CD4-positive, alpha-beta T cell (primary cell): ENCODE measurements at places on chromosomes 2 and 18. TPM values are rescaled to one million over a fixed set of nuclear protein-coding genes. Genes with fewer than 3 reads are reported as not detected.
A peak's percentile ranks its signal among the peaks of the same experiment; 100 is the strongest.

GRCh38 chr18:28411806-28412205 lies 234.9 kb upstream of the CDH2 start:
- DNase-seq = no peak

DNA sequence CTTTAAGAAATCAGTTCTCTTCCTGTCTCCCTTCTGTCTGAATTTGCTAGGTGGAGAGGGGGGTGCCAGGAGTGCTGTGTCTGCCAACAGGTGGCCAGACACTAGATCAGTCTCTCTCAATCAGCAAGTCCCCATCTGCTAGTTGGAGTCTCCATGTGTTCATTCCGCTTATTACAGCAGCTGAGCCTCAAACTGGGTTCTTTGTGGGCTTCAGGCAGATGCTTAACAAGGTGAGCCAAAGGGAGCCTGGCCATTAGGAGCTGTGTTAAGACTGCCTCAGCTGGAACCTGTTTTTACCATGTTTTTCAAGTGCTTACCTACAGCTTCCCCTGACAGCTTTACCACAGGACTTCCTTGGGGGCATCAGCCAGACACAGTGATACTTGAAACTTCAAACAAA lies 401.9 kb downstream of the LRP1B start:
- no peak for DNase-seq

DNA sequence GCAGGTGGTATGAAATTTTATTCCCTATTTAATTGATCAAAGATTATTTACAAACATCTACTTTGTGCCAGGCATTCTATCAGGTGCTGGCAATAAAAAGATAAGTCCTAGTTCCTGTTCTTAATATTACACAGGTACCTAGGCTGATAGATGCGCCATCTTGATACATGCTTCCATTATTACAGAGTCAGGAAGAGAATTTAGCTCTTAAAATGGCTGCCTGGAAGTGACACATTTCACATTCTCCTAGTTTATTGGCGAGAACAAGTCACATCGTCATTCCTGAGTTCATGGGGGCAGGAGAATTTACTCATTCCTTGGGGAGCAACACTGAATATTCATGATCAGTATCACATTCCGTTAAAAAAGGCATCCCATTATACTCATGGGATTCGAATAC lies 1.1 kb upstream of the DARS1 start:
- DNase-seq = no peak

DNA sequence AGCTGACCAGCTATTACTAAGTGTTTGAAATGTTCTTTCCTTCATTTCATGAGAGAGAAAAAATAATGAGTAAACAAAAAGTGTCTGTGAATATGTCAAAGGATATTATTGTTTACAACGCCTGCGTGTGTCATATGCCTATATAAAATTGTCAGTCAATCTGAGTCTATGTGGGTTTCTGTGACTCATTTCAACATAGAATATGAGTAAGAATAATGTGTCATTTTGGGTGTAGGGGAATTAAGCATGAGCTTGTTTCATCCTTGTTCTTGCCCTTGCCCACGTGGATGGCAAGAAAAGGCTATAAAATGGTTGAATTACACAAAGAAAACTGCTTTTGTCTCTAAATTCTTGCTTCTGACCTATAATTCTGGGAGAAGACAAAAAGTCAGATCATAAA lies 466.0 kb downstream of the PTH2R start:
- no peak for DNase-seq

DNA sequence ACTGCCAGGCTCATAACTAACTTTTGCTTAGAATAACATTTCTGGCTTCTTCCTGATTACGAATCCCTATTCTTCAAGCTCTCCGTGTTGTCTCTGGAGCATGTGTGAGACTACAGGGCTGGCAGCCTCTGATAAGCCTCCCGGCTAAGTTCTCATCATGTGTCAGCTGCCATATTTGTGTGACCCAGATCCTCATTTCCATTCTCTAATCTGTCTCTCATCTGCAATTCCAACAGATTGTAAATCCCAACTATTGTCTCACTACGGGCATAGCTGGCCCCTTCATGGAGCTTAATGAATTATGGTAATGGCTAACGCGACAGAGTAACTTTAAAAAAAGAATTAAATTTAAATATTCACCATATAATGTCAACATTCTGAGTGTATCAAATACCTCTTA lies 165.4 kb downstream of the CMPK2 start:
- no peak for DNase-seq

DNA sequence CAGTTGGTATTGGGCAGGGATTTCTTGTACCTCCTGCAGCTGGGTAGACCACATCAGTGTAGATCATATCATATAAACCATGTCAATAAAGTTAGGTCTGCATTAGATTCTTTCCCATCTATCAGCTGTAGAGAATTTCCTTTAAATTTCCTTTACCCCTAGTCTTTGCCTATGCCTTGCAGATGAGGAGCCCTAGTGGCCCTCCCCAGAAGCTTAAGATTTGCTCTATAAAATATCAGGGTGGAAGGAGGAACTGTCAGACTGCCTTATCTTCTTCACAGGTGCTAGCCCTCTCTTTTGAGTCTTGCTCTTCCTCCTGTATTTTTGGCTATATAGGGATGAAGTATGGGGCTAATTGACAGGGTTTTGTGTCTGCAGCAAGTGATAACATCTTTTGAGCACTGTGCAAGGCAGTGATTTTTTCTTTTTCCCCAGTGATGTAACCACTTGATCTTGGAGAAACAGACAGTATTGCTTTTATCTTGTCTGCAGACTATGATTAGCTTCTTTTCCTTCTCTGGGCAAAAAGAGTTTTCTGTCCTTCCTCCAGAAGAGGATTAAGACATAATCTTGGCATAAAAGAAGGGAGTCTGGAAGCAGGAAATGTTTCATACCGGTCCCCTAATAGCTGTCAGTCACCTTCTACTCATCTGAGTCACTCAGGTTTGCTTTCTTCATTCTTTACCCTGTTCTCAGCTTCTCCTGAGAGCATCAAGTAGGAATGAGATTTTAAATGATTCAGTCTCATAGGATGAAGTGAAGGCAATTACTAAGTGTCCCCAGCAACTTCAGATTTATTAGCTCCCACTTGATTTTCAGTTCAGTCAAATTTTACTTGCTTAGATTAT lies 286.4 kb downstream of the CDH19 start:
- no peak for DNase-seq

DNA sequence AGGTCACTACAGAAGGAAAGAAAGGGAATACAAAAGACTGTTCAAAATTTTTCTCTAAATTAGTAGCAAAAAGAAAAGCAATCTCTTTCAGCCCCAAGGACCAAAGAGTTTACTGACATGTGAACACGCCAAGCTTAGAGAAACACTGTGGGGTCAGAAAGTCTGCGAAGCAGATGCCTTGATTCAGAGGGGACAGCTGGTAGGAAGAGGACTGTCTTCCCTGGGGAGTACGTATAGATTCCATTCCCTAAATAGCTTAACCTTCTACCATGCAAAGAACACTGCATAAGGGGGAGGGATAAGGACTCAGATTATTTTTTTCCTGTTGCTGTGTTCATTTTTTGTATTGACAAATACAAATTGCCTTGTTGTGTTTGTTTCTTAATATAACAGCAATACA lies 96.1 kb downstream of the IRS1 start:
- DNase-seq = no peak

DNA sequence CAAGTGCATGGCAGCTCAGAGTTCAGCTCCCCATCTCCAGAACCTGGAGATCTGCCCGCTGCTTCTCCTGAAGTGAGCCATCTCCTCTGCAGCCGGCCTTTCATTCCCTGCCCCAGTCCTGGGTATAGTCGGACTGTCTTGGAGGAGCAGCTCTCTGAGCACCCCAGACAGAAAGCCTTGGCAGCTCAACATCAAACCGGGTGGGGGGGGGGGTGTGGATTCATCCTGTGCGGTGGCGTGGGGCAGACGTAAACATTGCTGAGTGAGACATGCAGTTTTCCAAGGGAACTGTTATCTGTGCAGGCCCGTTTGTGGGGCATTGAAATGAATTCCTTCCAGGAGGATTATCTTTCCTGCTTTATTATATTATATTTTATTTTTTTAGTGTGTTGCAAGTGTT lies 125.9 kb upstream of the MYCN start:
- no peak for DNase-seq

GRCh38 chr2:163888591-163888990 lies 152.8 kb upstream of the FIGN start:
- DNase-seq = no peak

GRCh38 chr2:186780701-186781316 lies 68.2 kb downstream of the ZSWIM2 start:
- no peak for DNase-seq

DNA sequence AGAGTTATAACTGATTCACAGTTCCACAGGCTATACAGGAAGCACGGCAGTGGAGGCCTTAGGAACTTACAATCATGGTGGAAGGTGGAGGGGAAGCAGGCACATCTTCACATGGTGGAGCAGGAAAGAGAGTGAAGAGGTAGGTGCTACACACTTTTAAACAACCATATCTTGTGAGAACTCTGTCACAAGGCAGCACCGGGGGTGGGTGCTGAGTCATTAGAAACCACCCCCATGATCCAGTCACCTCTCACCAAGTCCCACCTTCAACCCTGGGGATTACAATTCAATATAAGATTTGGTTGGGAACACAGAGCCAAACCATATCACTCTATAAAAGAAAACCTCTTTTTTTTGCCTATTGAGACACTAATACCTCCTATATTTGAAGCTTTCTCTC lies 1108.5 kb upstream of the CDH2 start:
- DNase-seq = no peak

GRCh38 chr2:85259101-85259590 lies 68.6 kb downstream of the TGOLN2 start:
- no peak for DNase-seq

DNA sequence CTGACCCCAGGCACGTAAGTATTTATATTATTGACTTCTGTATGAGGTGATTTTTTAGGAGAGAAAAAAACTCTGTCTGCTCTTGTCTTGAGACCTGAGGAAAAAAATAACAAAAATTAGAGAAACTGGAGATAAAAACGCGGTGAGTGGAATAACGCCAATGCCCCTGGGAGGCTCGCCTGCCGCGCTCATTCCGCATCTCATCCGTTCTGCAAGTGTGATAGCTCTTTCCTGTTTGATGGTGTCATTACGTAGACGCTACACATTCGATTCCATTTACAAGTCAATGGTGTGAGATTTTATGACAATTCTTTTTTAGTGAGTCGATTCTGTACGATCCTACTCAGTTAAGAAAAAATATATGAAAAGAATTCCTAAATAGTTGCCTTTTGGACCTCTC lies 194.3 kb upstream of the SMIM21 start:
- no peak for DNase-seq

DNA sequence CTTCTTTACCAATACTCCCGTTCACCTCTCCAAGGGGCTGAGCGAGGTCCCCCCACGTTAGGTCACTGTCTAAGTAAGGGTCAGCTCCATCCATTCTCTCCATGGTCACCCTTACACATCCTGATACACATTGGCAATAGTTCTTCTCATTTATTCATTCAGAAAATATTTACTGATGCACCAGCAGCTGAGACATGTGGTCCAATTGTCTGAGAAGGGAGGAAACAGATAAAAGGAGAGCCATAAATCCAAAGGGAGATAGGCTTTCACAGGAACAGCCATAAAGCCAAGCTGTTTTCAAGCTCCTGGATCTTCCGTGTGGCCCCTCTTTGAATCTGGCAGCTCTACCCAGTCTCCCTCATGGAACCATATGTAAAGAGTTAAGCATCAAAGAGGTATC lies 121.2 kb downstream of the TXNL1 start:
- no peak for DNase-seq

- DNase-seq = no peak
Observed at GRCh38 chr2:197993830-197994229, 189.4 kb downstream of the PLCL1 start.

- no peak for DNase-seq
Observed at GRCh38 chr18:13221869-13222855, 3.6 kb downstream of the LDLRAD4 start.

DNA sequence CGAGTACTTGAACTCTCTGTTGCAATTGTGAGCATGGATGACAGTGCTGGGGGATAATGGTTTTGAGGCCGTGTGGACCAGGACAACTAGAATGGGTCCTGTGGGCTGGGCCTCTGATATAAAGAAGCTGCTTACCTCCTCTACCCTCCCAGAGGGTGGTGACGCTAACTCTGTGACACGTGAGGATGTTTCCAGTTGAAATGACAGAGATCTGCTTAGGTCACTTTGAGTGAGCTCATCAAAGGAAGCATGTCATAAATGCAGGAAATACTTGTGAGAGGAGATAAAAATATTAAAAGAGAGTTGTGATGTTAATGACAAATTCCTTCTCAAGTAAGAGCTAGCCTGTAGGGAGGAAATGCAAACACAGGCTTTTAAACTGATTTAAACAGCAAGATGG lies 16.4 kb downstream of the RMC1 start:
- no peak for DNase-seq

- peak; percentile 61 for DNase-seq
Observed at GRCh38 chr2:74052732-74053710, 68.3 kb downstream of the TET3 start.

GRCh38 chr2:237695201-237695780 lies 67.9 kb downstream of the LRRFIP1 start:
- no peak for DNase-seq

GRCh38 chr2:173708806-173709205 lies 256.4 kb downstream of the SP3 start:
- no peak for DNase-seq

GRCh38 chr2:23862716-23863426 lies 64.1 kb downstream of the ATAD2B start:
- DNase-seq = no peak

- DNase-seq = peak; percentile 62
Observed at GRCh38 chr2:11743846-11744553, 2.4 kb upstream of the LPIN1 start.

GRCh38 chr2:216873573-216873972 lies 13.7 kb upstream of the TNP1 start:
- no peak for DNase-seq

- DNase-seq = no peak
Observed at GRCh38 chr2:190412966-190413365, 4.8 kb downstream of the MFSD6 start.

DNA sequence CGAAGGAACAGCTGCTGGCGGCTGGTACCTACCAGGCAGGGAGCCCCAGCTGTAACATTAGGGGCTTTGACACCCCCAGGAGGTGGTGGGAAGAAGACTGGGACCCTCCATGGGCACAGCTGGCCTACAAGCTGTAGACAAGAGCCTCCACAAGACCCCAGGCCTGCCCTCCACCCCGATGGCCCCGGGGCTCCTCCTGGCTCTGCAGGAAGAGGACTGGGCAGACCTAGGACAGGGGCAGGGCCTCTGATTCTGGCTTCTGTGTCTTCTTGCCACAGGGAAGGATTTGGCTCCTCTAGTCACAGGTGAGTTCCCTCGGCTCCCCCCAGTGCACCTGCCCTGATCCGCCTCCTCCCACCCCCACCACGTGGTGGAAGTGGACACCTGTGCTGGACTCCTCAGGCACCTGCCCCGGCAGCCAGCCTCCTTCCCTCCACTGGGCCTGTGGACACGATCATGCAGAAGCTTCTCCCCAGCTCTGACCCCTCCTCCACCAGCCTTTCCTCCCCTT lies 53.4 kb upstream of the ODC1 start:
- no peak for DNase-seq

ITPRIPL1 gene
- 5.7 TPM for total RNA-seq

IL1RL1 gene
- total RNA-seq = not detected

MZT2B gene
- total RNA-seq = 254 TPM

TMEM178A gene
- total RNA-seq = 0.53 TPM

CYP1B1 gene
- total RNA-seq = 0.14 TPM

CHRNG gene
- not detected for total RNA-seq

DHRS9 gene
- total RNA-seq = not detected

CSRNP3 gene
- not detected for total RNA-seq

GKN2 gene
- not detected for total RNA-seq

SELENOI gene
- 27.7 TPM for total RNA-seq

ERLEC1 gene
- 14.5 TPM for total RNA-seq

ANKRD53 gene
- 1.2 TPM for total RNA-seq

HNRNPA3 gene
- 162 TPM for total RNA-seq

HOXD12 gene
- not detected for total RNA-seq

C2orf72 gene
- total RNA-seq = not detected
